ENCODE measurements at places on chromosomes 16 and 17.

DNA sequence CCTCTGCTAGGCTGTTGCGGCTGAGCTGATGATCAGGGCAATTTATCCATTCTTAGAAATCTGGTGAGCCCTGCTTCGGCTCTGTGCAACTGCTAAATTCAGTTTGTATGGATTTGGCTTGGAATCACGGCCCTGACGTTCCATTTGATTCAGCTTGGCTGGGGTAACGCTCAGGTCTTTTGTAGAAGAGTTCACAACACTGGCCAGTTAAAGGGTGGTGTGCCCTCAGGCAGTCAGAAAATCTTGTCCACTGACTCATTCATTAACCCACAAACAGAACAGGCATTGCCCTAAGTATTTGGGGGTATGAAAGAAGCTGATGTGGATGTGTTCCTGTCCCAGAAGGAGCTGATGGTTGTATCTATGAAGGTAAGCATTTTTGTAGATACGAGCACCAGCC, 53.9 kb downstream of the GNAO1 start:
- no peak for DNase-seq

- DNase-seq, result no peak
Measured at GRCh38 chr17:11077673-11078072, 163.3 kb upstream of the SHISA6 start.

- peak; percentile 60 for DNase-seq
Measured at GRCh38 chr16:50282010-50282538, 15.7 kb downstream of the ADCY7 start.

DNA sequence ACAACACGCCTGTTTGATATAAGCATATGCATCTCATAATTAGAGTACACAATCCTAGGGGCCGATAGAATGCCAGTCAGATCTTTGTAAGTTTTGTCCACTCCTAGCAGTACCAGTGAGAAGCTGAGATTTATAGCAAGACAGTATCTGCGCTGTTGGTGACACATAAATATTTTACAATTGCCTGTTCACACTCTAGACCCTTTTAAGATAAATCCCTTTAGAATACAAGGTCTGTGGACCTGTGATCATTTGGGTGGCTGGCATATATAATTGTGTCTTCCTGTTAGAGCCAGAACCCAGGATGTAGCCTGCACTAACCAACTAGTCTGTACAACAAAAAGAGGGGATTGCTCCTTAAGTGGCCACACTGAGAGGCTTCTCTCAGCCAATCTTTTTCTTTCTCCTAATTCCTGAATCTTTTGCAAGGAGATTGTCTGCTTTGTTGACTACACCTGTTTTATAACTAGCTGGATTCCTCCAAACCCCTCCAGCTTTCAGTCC, 74.7 kb downstream of the WIPI1 start:
- no peak for DNase-seq

GRCh38 chr17:37797206-37797605, 52.3 kb upstream of the HNF1B start:
- no peak for DNase-seq

DNA sequence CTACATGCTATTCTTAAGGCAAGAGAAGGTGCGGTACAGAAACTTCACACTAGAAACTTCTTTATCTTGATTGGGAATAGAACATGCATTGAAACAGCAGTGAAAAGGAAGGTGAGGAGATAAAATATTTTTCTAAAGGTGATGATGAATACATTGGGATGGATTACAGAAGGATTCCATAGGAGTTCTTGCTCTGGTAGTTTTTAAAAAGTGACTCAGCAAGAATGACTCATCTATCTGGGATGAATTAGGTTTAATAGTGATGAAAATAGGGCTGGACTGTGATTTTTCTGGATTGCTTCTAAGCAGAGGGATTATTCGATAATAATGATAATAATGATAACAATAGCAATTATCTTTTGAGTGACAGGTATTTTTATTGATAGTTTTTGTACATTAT, 65.6 kb upstream of the HS3ST4 start:
- DNase-seq, result no peak

DNA sequence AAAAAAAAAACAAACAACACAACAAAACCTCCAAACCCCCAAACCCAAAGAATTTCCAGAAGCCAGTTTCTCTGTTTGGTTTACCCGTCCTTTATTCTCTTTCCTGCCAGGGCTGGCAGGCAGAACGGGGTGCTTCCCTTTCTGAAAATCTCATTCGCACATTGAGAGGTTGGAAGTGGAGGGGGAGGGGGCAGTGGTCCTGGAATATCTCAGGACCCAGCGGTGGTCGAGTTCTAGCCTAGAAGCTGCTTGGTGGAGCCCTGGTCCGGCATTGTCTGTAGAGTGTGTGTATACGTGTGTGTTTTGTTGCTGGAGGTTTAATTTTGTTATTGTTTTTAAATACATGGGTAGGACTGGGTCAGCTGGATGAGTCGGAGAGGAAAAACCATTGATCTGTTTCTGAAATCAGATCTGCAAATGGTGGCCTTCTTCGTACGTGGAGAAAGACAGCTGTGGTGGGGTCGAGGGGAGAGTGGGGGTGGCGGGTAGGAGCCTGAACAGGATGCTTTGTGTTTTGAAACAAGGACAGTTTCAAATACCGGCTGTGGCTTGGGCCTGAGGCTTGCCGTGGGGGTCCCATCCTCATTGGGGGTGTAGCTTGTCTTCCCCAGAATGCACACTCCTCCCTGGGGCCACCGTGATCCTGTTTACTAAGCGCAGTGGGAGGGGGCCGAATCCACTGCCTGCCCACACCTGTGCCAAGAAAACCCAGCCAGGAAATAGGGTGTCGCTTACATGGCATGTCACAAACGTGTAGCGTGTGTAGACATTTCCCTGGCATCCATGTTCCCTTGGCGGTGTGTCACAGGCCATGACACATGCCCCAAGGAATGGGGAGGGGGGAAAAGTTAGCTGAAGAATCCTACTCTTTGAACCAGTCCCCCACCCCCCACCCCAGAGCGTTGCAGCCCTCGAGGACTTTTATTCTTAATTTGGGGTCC, 1.6 kb downstream of the CMIP start:
- DNase-seq, result no peak

- DNase-seq, result no peak
Measured at GRCh38 chr16:30374538-30374937, at the start of gene MYL11. Gene MYL11, plus strand, starts transcription at chr16:30374802. Its CDS starts 56 bp downstream, at chr16:30374858.

DNA sequence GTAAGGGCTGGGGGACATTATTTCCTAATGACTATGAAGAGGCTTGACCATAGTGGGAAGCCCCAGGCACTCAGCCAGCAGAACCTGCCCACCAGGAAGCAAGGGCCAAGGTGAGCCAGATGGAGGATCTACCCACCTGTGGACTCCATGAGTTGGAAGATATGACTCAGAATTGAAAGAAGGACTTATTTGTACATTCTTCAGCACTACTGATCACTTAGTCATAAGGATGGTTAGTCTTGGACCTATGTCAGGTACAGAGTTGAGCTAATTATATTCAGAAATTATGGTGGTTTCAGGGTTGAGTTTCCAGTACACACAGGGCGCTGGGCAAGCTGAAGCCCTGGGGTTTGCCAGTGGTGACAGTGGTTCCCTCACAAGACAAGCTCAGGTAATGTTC, 24.0 kb upstream of the GRIN2A start:
- no peak for DNase-seq

GRCh38 chr16:64312980-64313379, 808.9 kb downstream of the CDH11 start:
- DNase-seq, result no peak

DNA sequence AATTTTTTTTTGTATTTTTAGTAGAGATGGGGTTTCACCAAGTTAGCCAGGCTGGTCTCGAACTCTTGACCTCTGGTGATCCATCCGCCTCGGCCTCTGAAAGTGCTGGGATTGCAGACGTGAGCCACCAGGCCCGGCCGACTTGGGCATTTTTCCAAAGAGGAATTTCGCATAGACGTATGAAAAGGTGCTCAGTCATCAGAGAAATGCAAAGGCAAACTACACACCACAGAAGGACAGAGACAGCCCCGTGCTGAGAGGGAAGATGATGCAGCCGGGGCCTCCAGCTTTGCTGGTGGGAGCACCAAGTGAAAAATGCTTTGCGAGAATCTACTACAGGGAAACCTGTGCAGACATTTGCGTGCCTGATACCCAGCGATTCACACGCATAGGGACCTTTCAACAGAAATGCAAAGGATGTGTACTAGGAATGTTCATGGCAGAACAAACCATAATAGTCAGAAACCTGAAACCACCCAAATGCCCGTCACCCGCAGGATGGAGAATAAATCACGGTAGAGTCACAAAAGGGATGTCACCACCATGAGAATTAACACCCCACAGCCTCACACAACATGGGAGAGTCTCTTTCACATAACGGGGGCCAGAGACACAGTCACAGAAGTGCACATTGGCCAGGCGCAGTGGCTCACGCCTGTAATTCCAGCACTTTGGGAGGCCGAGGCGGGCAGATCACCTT, 5.2 kb downstream of the RAB40B start:
- DNase-seq, result no peak

- DNase-seq, result no peak
Measured at GRCh38 chr16:28985211-28986041, 574 bp downstream of the LAT start.

DNA sequence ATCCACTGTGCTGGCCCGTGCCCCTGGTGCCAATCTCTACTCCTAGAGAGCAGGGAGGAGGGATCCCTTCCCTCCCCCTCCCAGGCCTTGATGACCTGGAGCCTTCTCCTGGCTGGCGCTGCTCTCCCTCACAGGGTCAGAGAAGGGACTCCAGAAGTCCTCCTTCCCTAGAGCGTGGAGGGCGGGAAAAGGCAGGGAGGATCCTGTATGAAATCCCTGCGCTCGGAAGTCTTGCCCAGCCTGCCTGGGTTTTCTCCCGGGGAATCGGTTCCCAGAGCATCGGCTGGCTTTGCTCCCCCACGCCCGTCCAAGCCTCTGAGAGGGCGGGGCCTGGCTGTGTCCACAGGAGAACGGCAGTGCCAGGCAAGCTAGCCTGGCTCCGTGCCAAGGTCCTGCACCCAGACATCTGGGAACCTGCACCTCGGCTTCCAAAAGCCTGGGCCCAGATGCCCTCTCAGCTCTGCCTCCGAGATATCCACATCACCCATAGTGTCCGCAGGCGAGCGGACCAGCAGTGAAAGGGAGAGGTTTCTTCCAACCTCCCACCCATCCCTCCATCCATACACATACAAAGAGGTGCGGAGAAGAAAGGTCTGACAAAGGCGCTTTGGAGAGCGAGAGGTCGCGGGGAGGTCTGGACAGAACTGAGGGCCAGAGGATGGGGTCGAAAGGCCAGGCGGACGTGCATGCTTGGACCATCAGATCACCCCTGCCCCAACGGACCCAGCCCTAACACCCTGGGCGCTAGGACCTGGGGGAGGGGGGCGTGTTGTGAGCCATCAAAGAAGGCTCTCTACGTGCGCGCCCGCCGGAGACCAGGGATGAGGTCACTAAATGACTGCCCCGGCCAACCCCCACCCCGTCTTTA, 1.1 kb downstream of the MPP2 start:
- DNase-seq, result peak; percentile 22

GRCh38 chr17:57369509-57369945, 113.2 kb downstream of the MSI2 start:
- no peak for DNase-seq

DNA sequence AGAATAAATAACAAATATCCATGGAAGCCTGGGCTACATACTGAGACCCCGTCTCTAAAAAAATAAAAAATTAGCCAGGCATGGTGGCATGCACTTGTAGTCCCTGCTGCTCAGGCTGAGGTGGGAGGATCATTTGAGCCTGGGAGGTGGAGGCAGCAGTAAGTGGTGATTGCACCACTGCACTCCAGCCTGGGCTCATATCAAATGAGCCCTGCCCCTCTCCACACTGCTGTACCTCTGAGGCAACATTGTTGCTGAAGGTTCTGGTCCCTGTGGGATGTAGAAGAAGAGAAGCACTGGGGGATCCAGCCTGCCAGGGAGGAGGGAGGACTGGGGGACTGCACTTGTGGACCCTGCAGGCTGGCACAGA, 11.4 kb upstream of the ARHGAP23 start:
- DNase-seq, result no peak

GRCh38 chr16:72434159-72434558, 262.2 kb upstream of the PMFBP1 start:
- DNase-seq, result no peak

DNA sequence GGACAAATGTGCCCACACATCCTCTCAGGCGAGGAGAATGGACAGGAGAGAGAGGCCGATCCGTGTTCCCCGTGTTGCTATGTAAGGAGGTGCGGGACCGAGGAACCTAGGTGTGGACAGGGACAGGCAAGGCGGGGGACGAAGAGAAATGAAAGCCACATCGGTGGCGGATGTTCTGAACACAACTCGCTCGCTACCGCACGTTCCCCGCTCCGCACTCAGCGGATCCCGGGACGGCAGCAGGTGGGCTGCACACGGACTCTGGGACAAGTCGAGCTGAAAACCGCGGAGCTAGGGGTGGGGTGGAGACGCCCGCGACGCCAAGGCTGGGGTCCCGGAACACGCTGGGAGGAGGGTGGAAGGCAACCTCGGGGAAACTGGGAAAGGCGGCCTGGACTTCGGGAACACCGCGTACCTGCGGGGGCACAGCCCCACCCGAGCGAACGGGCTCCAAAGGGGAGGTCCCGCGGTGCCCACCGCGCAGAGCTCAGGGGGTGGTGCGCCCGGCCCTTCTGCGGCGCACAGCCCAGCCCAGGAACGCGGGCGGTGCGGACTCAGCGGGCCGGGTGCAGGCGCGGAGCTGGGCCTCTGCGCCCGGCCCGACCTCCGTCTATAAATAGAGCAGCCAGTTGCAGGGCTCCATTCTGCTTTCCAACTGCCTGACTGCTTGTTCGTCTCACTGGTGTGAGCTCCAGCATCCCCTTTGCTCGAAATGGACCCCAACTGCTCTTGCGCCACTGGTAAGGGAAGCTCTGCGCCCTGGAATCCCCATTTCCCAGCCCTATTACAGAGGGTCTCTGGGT, at the start of gene MT1E:
Gene MT1E, plus strand, starts transcription at position 642 of the 803 bp plus-strand sequence. Its CDS starts 71 bp downstream, at position 713.
- DNase-seq, result peak; percentile 78

DNA sequence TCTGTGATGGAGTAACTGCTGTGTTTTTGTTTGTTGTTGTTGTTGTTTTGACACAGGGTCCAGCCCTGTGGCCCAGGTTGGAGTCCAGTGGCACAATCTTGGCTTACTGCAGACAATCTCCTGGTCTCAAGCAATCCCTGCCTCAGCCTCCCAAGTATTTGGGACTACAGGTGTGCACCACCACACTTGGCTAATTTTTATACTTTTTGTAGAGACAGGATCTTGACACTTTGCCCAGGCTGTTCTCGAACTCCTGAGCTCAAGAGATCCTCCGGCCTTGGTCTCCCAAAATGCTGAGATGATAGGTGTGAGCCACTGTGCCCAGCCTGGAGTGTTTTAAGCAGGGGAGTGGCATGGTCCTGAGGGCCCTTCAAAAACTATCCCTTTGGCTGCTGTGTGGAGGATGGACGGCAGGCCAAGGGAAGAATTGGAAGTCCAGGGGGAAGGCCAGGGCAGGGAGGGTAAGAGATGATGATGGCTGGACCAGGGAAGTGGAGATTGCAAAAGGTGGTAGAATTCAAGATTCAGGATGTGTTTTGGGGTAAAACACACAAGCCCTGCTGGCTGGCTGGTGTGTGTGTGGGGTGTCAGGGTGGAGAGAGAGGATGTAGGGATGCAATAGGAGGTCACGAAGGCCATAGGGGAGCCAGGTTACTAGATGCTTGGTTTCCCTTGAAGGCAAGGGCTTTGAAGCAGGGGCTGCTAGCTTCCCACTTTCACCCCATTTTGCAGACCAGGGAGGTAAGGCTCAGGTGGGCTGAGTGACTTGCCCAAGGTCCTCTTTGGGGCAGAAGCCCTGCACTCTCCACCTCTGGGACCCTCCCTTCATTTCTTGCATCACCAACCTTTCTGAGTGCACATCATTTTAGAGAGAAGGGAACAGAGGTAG, 18.8 kb upstream of the PLLP start:
- DNase-seq, result no peak

All from stimulated activated CD8-positive, alpha-beta memory T cell treated with anti-CD3 and anti-CD28 coated beads, Interleukin-15, amount 100 ng/mL, for 48 hours (primary cell).